ENCODE measurements at places on chromosomes 3 and 15.

GRCh38 chr15:94588993-94589392 is 357.6 kb downstream of the MCTP2 start:
- DNase-seq, result no peak

DNA sequence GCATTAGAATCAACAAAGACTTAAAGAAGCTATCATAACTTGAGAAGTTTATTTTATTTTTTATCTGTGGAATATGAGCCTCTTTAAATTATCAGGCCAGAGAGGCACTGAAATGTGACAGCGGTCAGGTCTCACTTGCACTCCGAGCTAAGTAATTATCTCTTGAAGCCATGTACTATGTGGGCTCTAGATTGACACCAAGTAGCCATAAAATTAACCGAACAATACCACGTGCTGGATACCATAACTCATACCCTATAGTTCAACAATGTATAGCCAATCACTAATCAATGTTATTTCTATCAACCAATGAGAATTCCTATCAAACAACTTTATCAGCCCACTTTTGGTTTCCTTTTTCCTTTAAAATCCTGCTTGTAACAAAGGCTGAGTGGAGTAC is 299.3 kb downstream of the TBC1D5 start:
- no peak for DNase-seq

GRCh38 chr3:10983219-10983916 is 9.2 kb upstream of the SLC6A1 start:
- DNase-seq, result no peak

DNA sequence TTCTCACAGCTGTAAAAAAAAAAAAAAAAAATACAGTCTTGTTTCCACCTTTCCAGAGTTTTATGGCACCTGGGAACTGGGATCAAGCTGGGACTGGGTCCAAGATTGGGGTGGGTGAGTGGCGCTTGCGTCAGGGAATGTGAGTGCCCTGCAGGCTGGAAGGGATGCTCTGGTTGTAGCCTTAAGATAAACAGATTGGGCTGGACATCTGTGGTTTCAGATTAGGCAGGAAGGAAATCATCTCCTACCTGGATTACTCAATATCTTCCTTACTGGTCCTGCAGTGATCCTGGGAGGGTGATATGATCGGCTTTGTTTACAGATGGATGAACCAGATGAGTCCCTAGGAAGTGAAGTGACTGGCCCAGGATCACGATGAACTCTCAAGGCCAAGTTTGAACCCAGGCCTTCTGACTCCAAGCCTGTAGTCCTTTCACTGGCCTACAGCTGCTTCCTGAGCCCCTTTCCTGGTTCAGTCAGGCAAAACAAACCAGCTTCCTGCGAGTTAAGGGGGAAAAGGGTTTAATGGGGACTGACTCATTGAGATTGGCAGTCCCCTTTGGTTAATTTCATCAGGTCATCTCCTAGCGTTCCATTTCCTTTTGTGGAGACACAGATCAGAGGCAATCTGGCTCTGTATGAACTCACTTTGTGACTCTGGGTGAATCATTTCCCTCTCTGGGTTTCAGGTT is 179.8 kb downstream of the THSD4 start:
- DNase-seq, result no peak

- no peak for DNase-seq
These were observed 150.6 kb downstream of the ADAMTS17 start for GRCh38 chr15:100191161-100191560.

GRCh38 chr15:77022646-77023575 is 28.0 kb downstream of the PSTPIP1 start:
- no peak for DNase-seq

DNA sequence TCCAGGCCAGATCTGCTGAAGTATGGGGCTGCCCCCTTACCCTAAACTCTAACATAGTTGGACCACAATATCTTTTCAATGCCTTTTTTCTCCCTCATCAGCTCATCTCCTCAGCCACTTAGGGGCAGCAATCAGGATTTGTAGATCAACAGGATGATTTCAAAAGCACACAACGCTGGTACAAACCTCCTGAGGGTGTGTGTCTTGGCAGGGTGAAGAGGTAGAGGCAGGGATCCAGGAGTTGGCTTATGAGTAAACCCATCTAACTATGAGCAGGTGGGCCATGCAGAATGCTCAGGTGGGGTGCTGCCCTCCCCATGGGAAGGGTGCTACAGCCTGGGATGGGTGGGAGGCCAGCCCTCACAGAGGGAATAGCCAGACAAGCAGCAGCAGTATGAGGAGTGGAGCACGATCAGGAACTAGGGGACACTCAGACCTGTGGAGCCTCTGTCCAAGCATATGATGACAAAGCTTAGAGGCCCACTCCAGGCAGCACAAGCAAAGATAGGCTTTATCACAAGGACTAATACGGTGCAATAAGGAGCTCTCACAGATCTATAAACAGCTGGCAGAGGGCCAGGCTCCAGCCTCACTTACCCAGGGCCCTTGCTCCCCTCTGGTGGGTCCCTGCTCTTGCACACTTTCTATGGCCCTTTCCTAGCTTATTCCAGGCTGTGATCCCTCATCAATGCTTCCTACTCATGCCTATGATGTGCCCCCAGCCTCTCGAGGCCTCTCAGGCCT is 32.2 kb downstream of the IL20RB start:
- no peak for DNase-seq

DNA sequence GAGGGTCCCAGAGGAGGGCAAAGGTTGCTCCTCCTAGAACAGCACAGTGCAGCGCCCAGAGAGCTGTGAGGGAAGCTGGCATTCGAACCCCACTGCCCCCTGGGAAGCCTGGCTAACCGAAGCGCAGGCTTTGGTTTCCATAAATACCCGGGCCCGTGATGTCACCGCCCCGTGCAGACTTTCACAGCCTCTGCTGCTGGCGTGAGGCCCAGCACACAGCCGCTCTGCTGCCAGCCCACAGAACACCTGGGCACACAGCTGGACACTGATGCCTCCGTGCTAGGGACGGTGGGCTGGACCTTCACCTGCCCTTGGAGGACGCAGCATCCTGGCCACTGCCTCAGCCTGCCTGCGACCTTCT is 1.0 kb downstream of the IQSEC1 start:
- no peak for DNase-seq

Measured in Kasumi-1 (cell line).